ENCODE measurements at places on chromosomes 6 and 20.

DNA sequence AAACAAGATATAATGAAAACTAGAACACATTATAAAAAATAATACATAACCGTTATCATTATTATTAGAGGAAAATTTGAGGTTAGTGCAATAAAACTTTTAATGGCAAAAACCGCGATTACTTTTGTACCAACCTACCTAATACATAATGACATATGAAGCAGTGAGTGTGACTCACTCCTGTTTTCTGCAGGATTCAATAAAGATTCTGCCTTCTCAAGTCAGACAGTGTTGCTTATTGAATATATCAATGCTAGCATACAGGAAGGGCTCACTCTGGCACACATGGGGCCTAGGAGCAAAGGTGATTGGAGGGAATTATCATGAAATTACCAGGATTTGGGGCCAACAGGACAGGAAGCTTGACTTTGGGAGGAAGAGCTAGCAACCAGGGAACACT lies 230.8 kb upstream of the CEP162 start:
- DNase-seq, result no peak

GRCh38 chr6:142047934-142048592 lies 84.7 kb upstream of the GJE1 start:
- DNase-seq, result no peak

DNA sequence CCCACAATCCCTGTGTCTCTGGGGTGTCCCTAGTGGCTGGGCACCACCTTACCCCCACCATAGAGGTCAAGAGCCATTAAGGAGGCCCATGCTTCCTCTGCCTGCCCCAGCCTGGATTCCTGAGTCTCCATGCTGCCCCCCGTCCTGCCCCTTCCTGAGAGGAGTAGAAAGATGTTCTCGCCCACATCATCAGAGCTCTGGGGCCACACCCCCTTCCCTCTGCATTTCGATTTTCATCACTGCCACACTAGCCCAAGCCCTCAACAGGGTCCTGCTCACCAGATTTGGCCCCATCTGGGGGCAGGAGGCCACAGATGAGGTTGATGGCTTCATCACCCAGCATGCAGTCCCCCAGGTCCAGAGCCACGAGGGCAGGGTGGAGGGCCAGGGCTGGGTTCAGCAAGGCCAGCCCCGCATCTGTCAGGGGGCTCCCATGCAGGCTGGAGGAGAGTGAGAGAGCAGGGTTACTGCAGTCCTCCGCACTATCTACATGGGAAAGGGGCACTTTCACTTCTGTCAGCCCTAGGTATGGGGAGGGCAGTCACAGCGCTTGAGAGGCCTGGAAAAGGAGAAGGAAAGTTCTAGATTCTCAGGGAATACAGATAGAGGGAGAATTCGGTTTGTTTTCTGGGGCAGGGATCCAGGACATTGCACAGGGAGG lies 1.5 kb downstream of the LRRC73 start:
- no peak for DNase-seq

DNA sequence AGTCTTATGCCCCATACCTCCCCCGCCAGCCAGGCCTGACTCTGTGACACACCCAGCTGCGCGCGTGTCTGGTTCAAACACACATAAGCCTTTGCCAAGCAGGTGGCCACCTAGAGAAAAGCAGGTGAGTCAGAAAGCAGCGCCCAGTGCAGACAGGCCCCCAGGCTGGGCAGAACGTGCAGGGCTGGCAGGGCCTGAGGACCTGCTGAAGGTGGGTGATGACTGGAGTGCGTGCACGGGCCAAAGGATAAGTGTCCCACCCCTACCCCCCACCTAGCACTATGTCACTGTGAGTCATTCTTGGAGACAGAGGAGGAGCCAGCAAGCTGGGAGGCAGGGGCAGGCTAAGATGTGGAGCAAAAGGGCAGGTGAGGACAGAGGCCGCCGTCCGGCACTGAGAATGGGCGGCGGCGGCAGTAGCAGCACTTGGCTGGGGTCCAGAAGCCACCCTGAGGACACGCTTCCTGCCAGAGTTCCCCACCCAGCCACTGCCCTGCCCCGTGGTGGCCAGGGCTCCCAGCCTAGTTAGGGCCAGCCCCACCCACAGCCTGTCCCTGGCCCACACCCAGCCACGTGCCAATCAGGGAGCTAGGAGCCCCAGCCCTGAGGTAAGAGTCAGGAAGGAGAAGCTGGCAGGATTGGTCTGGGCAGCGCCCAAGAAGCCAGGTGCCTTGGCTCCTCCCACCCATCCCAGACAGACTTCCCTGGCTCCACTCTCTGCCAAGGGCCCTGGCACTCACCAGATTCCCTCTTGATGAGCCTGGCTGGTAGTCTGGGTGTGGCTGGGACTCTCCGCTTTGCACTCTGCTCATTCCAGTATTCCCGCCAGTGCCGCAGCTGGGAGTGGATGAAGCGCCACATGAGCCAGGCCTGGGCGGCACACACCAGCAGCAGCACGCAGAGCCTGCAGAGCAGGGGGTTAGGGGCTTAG lies 72.7 kb downstream of the TRAM2 start:
- DNase-seq, result peak; percentile 92

DNA sequence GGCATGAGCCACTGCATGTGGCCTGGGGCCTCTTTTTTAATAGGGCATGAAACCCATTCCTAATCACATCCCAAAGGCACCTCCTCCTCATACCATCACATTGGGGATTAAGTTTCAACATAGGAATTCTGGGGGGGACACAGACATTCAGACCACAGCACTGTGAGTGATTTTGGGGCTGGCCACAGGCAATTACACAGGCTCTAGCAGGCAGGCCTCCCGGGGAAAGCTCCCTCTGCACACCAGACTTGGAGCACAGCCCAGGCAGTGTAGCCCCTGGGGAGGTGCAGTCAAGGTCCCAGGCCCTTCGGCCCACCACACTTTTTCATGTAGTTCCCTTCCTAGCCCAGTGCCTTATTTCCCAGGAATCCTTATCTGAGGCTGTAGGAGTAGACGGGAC lies 5.5 kb downstream of the SFT2D1 start:
- DNase-seq, result no peak

- no peak for DNase-seq
Observed at GRCh38 chr6:108156180-108156937, 9.5 kb upstream of the NR2E1 start.

- no peak for DNase-seq
Observed at GRCh38 chr6:150478656-150479545, 110.1 kb downstream of the IYD start.

- no peak for DNase-seq
Observed at GRCh38 chr6:80923816-80924215, 817.3 kb downstream of the BCKDHB start.

GRCh38 chr6:7184502-7184901 lies 76.7 kb downstream of the RREB1 start:
- DNase-seq, result no peak

- no peak for DNase-seq
Observed at GRCh38 chr20:13486694-13487093, 152.0 kb downstream of the TASP1 start.

DNA sequence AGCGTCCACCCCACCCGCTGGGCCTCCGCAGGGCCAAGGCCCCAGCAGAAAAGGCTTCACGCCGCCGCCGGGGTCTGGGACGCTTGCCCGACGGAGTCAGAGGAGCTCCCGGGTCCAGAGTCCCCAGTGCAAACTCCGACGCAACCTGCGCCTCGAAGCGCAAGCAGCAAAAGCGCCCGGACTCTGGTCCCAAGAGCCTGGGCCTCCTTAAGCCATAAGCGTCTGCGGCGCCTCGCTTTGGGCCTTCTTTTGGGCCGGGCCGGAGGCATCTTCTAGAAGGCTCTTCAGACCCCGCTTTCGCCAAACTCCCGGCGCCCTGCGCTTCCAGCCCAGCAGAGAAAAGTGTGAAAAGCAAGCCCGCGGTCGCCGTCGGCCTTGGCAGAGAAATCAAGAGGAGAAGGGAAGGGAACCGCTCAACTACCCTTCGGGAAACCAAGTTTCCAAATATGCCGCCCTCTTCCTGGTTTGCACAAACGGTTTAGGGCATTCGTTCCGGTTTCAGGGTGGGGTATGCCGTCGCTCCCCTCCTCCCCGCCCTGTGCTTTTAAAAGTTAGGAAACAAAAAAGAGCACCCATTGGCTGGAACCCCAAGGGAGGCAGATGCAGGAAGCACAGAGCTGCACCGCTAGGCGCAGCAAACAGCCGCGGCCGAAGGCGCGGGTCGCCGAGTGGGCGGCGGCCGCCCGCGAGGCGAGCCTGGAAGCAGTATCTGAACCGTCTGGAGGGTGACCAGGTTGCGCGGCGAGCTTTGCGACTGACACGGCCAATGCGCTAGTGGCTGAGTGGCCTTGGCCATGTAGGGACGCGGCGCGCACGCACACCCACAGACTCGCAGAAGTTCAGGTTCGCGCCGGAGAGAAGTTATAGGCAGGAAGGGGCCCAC lies 1.2 kb downstream of the TBX18 start:
- peak; percentile 93 for DNase-seq

DNA sequence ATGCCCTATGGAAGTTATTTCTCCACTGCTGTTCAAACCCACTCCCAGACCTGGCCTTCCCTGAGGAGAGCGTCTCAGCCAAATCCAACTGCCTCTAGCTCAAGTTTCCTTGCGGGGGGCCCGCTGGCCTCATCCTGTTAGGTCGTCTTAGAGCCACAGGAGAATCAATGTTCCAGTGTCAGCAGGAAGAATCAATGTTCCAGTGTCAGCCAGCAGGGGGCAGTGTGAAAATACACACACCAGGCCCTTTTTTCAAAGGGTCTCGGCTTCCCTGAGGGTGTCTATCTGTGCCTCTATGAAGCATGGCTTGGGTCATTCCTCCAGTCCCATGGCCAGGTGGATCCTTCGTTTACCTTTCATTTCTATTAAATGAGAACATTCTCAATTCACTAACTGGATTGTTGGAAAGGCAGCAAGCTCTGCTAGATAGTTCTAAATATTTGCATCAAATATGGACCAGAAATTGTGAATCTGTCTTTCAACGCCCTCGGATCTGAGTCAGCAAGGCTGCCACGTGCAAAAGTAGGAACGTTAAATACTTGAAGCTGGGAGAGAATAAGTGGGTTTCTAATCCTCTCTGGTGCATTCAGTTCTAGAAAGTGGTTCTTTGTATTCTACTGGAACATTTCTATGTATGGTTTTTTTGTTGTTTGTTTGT lies 19.2 kb downstream of the PRND start:
- DNase-seq, result peak; percentile 66

GRCh38 chr6:32182555-32182981 lies 1.5 kb downstream of the AGER start:
- no peak for DNase-seq

DNA sequence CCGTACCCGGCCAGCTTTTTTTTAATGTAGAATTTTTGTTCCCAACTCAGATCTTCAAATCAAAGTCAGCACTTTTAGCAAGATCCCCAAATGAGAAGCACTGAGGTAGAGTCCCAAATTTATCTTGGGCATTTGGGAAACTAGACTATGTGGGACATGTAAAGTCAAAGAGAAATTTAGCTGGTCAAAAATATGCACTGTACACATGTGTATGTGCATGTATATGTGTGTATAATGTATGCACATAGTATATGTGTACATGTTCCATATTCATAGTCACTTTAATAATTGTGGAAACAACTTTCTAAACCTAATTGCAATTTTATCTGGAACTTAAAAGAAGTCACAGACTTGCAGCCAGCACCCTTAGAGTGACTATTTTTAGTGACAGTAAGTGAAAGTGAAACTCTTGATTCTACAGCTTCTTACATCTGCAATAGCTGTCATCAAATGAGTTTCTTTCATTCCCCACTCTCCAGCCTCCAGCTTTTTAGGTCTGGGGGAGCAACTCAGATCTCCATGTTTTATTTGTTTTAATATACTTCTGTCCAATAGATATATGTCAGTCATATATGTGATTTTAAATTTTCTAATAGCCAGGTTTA lies 53.6 kb downstream of the CDC40 start:
- DNase-seq, result no peak
